ENCODE measurements at places on chromosomes 6 and 20.

GRCh38 chr20:31896049-31896448 lies 25.6 kb downstream of the TTLL9 start:
- DNase-seq, result no peak

DNA sequence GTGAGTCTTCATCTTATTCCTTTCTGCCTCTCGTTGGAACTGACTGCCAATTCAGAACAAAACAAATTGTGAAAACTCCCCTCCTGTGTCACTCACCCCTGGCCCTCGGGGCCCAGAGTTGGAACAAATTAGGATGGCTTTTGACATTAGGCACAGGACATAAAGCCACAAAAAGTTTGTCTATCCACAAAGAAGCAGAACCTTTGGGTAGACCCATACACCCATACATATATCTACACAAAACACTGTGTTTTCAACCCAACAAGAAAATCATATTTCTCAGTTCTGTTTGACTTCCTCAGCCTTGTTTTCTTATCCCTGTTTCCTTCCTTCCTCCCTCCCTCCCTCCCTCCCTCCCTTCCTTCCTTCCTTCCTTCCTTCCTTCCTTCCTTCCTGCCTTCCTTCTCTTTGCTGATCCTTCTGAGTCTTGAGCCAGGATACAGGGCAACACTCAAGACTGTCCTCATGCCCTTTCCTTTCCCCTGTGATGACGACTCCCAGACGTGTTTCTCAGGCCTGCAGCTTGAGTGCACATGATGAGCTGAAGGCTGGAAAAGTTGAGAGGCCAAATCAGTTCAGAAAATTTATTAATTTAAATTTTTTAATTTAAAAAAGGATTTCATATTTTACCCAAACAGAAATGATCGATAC lies 41.7 kb upstream of the NKX2-2 start:
- DNase-seq, result no peak

GRCh38 chr6:12813321-12813720 lies 96.8 kb downstream of the PHACTR1 start:
- no peak for DNase-seq

GRCh38 chr20:61538183-61538942 lies 286.3 kb downstream of the CDH4 start:
- no peak for DNase-seq

GRCh38 chr20:54119744-54120143 lies 49.4 kb upstream of the BCAS1 start:
- no peak for DNase-seq

DNA sequence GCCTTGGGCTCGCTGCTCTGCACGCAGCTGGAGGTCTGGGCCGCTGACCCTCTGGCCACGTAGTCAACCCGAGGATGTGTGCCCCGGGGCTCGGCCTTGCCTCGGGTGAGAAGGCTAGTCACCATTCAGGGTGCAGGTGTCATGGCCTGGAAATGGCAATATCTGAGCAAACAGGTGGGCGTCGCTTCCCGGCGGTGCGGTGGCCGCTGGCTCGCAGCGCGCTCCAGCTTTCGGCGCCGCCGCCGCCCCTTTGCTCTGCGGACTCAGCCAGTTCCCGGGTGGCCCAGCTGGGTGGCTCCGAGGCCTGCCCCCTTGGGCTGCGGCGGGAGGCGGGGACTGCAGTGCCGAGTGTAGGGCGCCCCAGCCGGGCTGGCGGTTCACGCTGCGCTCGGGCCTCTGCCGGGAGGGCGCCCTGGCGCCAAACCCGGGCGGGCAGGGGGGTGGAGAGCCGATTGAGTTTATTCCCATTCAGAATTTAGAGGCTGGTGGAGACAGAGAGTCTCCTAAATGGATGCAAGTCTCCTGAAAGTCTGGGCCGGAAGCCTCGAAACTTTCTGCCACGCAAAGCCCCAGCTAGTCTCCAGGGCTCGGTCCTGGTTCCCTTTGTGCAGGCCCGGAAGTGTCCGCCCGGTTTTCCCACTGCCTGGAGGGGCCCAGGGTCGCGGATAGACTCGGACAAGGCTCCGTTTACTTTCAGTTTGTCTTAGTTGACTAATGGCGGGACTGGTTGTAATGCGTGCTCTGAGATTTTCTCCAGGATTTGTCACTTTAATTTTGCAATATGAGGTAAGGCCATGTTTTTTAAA lies 11.3 kb upstream of the TFAP2A start:
- no peak for DNase-seq

- no peak for DNase-seq
Observed at GRCh38 chr6:112086744-112087135, 542 bp downstream of the TUBE1 start.

GRCh38 chr6:14476793-14477531 lies 359.4 kb downstream of the CD83 start:
- no peak for DNase-seq

DNA sequence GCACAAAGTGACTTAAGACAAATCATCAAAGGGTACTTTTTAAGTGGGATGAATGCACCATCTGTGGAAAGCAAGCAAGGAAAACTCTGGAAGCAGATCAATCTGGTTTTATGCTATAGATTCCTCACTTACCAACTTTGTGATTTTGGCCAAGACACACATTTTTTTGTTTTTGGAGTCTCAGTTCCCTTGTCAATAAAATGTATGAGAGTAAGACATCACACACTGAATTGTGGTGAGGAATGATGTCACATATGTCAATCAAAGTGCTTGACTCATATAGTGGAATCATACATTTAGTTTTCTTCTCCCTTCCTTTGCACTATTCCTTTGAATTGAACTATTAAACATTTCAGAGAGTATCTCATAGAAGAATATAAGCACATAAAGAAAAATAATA lies 620.5 kb upstream of the CITED2 start:
- no peak for DNase-seq

GRCh38 chr6:138386897-138387296 lies 9.2 kb downstream of the SMIM28 start:
- no peak for DNase-seq

DNA sequence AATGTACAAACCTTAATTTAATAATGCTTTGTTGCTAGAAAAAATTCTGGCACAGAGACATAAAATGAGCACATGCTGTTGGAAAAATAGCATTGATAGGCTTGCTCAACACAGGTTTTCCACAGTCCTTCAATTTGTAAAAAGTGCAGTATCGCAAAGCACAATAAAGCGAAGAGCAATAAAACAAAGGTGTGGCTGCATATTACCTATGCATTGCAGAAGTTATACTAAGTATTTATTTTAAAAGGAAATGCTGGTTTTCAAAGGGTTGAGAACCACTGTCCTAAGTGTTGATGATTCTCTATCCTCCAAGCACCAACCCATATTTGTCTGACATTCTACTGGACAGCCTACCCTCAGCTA lies 54.1 kb upstream of the CAP2 start:
- no peak for DNase-seq

DNA sequence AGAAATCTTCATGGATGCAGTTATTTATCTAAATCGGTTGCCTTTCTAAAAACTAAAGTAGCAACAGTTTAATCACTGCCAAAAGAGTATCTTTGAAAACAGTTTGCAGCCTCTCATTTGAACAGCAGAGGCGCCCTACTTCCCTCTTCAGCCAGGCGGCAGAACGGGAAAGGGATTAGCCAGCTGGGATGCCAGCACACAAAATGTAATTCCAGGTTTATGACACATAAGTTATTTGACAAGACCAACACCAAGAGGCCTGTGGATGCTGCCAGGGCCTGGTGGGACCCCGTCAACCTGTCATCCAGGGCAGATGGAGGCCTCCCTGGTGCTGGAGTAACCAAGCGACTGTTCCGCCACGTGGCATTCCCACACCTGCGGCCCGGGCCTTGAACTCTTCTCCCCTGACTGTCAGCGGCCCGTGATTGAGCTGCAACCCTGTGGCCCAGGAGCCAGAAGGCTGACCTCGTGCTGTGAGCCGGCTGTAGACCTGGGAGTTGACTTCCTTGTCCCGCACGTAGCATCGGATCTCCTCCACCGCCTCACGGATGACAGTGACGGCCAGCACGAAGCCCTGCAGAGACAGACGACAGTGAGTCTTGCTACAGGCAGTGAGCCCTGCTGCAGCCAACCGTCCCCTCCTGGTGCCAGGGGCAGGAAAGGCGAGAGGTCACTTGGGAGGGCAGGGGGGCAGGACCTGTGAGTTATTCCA lies 55.5 kb downstream of the ATP9A start:
- DNase-seq, result no peak

DNA sequence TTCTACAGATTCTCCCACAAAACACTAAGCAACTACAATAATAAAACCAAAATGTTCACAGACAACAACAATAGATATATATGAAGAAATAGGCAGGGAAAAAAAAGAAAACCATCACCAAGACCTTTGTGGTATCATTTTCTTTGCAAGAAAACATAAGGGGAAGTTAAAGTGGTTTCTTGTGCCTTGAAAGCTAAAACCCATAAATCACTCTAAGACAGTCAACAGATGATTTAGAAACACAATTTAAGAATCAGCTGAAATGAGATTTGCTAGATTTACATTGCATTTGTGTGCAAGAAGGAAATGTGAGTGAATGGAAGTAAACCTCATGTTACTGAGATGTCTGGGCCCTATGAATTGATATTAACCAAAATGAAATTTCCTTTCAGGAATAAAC lies 1265.4 kb upstream of the GJE1 start:
- no peak for DNase-seq

DNA sequence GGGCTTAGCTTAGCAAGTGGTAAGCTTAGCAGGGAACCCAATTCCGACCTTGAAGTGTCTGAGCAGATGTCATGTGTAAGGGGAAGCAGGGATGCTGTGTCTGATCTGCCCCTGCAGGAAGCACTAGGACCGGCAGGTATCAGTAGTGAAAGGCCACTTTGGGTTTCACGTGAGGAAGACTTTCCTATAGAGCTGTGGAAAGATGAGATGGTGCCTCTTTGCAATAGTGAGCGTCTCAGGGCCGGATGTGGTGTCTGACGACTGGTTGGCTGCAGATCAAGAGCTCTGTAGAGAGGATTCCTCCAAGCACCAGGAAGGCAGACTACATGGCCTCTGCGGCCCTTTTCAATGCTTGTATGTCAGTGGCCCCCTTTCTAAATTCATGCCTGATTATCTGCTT lies 98.3 kb downstream of the TIAM2 start:
- DNase-seq, result no peak

- no peak for DNase-seq
Observed at GRCh38 chr6:20866935-20867703, 332.9 kb downstream of the CDKAL1 start.

- DNase-seq, result no peak
Observed at GRCh38 chr20:10922506-10922905, 248.7 kb upstream of the JAG1 start.

GRCh38 chr6:63149730-63150129 lies 61.5 kb upstream of the FKBP1C start:
- DNase-seq, result no peak

GRCh38 chr6:16736856-16737775 lies 24.1 kb downstream of the ATXN1 start:
- no peak for DNase-seq

GRCh38 chr20:9230406-9230805 lies 161.5 kb downstream of the PLCB4 start:
- DNase-seq, result no peak

GRCh38 chr6:21201187-21201586 lies 392.4 kb upstream of the SOX4 start:
- no peak for DNase-seq

- no peak for DNase-seq
Observed at GRCh38 chr20:1267161-1267560, 1.1 kb downstream of the SNPH start.

DNA sequence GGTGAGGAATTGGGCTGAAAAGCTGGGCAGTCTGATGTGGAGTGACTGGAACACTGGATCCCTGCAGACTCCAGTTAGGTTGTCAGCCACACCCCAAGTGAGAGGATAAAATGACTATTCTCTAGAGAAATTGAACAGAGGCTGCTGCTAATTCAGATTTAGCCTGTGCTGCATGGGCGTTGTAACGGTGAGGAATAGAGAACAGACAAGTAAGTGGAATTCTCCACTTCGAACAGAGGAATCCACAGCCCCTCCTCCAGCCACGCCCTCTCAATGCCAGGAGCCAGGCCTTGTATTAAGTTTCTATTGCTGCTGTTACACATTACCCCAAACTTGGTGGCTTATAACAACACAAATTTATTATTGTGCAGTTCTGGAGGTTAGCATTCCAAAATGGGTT lies 109.3 kb downstream of the CFAP61 start:
- no peak for DNase-seq

GRCh38 chr6:27062755-27063154 lies 184.7 kb upstream of the PRSS16 start:
- no peak for DNase-seq

DNA sequence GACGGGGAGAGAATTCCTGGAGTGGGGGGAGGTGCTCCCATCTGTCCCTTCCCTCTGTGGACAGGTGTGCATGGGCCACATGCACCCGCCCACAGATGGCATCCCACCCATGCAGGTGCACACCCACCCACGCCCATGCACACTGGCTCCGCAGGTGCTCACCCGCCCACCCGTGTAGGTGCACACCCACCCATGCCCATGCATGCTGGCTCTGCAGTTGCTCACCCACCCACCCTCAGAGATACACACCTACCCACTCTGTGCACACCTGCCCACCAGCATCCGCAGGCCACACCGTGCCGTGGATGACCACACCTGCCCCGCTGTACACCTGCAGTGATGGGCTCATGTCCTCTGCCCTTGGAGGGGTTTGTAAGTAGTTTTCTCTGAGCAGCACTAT lies 132.0 kb downstream of the PHACTR3 start:
- no peak for DNase-seq

DNA sequence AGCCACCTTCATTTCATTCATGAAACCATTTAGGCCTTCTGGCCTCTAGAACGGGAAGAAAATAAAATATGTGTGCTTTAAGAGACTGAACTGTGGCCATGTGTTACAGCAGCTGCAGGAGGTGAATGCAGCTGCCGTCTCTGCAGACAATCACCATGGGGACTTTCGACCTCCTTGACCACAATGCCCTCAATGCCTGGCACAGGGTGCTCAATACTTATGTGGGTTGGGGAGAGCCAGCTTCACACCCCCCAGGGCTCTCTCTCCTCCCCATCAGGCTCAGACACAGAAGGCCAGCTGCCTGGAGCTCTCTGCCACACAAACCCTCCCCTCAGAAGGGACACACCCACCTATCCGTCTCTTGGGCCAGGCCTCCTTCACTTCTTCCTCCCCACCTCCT lies 43.5 kb downstream of the ANKRD60 start:
- DNase-seq, result no peak

DNA sequence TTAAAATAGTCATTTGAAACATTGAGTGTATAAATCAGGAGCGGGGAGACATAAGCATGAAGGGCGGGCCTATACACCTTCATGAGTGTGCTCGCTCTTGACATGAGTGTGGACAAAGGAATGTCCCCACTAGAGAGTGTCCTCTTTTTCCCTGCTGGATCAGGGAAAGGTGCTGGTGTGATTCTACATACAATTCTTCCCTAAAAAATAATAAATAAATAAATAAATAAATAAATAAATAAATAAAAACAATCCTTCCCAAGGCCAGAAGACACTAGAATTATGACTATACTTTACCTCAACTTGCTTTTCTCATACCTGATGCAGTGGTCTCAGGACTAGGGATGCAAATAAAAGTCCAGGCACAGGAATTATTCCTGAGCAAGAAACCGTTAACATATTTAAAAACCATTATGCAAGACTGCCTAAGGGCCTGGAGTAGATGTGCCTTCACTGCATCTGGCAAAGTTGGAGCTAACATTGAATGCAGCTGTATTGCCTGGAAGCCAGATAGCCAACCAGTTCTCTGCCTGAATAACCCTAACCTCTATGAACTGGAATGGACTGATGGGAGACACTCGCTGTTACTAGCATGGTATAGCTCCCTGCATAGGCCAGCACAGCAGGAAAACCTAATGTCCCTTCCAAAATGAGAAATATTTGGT lies 37.5 kb upstream of the MICB start:
- DNase-seq, result no peak

- DNase-seq, result no peak
Observed at GRCh38 chr6:81906709-81907204, 154.3 kb upstream of the TENT5A start.
